C1 segment of cervical spinal cord (tissue), 14 donors: ENCODE measurements at places on chromosomes 13 and 19.
A peak's percentile ranks its signal among the peaks of the same experiment; 100 is the strongest.

DNA sequence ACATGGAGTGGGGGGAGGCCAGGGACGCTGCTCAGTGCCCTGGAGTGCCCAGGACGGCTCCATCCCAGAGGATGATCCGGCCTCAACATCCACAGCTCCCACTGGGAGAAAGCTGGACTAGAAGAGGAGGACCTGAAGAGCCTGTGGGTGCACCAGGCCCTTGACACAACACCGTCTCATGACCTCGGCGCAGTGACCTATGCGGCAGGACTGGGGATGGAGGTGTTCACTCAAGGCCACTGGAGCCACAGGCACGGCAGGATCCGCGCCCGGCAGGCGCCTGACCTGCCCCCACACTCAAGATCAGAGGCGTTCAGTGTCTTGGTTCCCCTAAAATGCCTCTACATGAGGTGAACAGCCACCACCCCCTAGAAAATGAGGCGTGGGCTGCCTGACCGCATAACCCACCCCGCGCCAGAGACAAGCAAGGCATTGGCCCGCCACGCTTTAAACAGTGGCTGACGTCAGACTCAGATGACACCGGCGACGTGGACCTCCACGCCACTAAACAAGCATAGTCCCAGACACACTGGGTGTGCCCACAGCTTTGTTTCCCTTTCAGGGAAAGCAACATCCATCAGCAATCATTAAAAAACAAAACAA lies 8.0 kb downstream of the SGTA start:
- DNase-seq = no peak

DNA sequence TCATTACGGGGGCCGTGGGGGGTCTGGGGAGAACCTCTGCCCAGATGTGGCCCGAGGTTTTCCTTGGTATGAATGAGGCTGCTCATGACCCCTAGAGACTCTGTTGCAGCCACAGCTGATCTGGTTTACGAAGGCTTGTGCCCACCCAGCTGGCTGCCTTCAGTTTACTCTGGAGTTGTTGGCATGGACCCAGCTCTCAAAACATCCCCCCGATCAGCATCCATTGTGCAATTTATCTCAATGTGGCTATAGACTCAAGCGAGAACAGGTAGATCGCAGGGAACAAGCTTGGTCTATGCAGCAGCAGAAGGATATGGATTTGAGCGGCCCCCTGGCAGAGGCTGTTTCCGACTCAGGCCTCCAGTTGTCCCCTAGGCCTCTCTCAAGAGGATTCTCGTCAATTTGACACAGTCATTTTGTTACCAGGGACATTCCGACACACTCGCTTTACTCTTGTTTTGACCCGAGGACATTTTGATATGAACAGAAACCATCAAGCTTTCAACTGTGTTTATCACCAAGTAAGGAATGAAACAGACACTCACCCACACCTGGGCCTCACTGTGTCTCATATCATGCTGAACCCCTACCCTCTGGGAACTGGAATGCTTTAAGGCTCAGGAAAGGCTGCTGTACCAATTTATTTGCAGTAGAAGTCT lies 161.5 kb downstream of the KATNAL1 start:
- no peak for DNase-seq

DNA sequence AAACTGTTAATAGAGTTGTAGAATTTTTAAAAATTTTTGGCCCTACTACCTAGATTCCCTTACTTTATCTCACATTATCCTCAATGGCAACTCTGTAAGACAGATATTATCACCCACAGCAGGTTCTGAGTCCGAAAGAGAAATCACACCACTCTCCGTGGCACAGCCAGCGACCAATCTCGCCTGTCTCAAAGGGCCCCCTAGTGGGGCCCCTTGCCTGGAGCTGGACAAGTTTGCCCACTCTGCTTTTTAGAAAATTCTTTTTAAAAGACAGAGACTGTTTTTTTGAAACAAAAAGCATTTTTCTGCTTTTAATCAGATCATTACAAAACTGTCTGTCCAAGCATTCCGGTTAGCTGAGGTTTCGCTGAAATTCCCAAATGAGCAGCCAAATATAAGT lies 21.7 kb downstream of the PHF11 start:
- DNase-seq = no peak

DNA sequence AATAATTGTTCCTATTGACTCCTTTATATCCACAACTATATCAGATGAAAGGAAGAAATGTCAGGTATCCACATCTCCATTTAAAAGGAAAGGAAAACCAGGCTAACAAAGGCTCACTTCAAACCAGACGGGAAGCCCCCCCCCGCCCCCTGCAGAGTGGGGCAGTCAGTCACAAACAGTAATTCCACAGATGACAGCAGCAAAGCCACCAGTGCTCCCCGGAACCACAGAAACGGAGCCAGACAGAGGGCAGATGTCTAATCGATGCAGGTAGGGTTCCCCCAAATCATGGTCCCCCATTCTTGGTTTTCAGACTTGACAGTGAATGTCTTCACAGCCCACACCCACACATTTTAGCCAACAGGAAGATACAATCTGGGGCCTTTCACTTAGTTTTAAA lies 100.8 kb downstream of the STK24 start:
- no peak for DNase-seq

DNA sequence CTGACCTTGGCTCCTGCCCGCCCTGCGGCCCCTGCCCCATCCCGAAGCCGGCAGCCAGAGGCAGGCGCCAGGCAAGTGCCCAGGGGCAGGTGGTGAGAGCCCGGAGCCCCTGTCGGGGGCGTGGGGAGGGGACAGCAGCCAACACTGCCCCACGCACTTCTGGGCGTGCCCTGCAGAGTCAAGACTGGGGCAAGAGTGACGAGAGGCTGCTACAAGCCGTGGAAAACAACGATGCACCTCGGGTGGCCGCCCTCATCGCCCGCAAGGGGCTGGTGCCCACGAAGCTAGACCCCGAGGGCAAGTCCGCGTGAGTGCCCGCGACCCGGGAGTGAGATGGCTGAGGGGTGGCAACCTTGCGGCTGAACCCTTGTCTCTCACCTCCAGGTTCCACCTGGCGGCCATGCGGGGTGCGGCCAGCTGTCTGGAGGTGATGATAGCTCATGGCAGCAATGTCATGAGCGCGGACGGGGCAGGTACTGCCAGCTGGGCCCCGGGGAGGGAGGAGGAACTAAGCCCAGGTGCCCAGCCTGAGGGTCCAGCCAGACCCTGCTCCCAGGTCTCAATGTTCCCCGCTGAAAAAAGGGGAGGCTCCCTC lies 17.3 kb downstream of the ANKRD24 start:
- DNase-seq = no peak

DNA sequence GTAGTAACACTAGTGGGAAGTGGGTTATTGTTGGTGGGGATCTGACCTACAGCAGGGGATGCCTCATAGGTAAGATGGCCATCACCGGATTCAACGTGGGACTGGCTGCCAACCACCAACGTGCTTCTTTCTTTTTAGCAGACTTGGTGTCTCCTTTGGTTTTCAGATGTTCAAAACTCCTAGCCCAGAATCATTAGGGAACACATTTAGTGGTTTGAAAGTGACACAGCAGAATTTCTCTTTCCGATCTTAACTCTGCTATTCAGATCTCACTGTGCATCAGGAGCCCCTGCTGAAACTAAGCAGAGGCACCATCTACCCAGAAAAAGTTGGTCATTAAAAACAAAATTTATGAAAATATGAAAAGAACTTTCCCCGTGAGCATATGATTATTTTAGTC lies 36.7 kb upstream of the PCDH8 start:
- no peak for DNase-seq

GRCh38 chr13:41675306-41675705 lies 218.0 kb downstream of the RGCC start:
- DNase-seq = no peak

GRCh38 chr19:38317104-38317612 lies 1.4 kb upstream of the YIF1B start:
- no peak for DNase-seq

DNA sequence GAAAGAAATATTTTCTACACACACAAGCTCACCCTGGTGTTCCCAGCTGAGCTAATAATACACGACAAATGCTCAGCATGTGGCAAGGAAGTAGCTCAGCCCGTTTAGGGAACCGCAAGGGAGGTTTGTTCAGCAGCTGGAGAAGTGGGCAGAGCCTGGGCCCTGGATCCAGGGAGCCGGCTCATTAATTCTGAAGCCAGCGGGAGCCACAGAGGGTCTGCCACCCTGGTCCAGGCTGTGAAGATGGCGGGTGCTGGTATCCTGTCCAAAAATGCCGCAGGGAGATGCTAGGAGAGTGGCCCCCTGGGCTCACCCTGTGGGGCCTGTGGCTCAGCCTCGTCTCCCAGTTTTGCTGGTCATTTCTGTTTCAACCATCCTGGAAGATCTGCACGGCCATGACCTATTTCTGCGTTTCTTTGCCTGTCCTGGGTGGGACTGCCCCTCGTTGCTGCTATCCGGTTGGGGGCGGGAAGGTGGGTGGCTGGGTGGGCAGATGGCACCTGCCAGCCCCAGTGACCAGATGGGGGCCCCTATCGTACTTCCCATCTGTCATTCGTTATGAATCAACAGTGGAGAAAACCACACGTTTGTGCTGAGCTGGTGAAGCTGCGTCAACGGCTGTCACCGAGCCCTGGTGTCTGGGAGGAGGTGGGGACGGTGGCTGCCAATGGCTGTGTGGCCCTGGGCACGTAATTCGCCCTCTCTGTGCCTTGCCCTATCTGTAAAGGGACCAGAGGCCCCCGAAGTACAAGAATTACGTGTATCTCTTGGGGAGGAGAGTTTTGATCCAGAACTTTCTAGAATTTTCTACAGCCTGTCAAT lies 2.7 kb upstream of the GNA15 start:
- no peak for DNase-seq

DNA sequence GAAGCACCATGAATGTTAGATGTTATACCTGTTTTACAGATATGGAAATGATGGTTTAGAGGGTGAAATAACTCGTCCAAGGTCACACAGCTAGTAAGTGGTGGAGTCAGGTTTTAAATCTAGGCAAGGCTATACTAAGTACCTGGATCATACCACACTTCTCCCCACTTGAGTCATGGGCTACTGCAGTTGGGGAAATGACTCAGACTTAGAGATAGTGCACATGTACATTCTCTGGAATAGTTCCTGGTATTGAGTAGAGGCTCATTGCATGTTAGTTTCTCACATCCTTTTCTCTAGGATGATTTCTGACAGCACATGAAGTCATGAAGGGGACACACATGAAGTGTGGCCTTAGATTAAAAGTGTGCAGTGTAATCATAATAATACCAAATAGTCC lies 76.2 kb upstream of the TNFSF11 start:
- no peak for DNase-seq

DNA sequence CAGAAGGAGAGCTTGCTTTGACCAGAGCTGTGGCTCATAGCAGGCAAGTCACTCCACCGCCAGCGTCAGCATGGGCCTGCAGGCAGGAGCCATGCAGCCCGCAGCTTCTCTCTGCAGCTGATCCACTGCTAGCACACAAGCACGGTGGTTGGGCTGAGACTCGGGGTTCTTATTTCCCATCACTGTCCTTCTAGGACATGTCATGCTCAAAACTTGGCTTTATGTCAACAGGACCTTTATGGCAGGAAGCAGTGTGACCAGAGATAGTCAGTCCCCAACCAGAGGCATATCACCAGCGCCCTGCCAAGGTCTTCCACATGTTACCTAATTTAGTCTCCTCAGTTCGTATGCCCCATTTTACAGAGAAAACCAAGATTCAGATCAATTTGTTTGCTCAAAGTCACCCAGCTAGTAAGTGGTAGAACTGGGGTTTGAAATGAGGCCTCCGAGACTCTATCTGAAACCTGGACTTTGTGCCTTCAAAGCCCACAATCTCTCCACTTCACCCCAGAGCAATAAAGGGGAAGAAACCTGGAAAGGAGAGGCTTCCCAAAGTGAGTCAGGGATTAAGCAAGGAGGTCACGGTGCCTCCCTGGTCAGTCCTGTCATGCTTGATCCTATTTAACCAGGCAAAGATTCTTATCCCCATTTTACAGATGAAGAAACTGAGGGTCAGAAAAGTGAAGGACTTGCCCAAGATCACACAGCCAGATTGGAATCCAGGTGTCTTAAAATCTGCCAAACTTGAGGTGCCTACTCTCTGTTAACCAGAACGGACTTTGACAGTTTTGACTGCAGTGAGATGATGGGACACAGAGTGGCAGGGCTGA lies 5.1 kb downstream of the TMEM272 start:
- DNase-seq = no peak

- peak; percentile 63 for DNase-seq
These were observed 617 bp upstream of the IQCN start for GRCh38 chr19:18274781-18275356.

DNA sequence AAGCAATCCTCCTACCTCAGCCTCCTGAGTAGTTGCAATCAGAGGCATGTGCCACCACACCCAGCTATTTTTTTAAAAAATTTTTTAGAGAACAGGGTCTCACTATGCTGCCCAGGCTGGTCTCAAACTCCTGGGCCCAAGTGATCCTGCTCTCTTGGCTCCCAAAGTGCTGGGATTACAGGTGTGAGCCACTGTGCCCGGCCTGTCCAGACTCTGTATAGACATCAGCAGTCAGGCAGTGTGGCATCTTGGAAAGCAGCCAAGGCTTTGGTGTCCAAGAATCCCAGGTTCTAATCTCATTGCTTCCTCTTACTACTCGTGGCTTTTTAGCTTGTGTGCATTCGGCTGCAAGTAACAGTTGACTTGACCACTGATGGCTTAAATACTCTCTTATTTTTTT lies 43.4 kb downstream of the BICRA start:
- no peak for DNase-seq

DNA sequence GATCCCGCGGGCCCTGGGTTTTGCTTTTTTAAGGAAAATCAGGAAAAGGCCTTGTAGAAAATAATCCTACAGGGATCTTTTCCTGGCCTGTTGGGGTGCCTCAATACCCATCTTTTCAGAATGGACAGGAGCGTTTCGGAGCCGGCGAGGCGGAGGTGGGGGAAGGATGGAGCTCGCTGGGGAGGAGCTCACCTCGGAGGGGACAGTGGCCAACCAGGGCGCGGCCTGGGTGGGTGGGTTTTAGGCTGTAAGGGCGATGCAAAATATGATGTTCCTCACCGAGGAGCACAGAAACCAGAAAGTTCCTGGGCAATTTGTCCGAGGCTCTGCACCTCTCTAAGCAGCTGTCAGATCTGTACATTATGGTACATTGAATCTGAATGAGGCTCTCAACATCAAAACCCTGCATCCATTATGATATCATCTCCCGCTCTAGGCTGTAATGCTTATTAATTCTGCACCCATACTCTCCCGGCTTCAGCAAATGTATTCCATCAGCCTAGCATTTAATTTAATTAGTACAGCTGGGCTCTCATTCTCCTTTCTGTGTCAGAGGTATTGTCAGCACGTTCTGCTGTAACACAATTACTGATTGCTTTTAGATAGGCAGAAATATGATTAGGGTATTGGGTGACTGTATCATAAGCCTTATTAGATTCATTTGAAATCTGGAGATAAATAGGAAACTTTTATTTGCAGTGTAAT lies 90.3 kb upstream of the SOX1 start:
- DNase-seq = no peak

DNA sequence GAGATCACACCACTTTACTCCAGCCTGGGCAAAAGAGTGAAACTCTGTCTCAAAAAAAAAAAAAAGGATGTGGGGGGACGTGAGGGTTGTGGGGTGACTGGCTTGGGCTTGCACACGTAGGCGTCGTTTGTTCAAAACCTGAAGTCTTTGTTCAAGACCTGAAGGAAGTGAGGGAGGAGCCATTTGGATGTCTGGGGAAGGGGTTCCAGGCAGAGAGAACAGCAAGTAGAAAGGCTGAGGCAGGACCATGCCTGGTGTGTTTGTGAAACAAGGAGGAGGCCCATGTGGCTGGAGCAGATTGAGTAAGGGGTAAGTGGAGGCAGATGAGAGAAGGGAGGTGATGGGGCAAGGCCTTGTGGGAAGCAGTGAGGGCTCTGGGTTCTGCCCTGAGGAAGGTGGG lies 27.8 kb downstream of the PIN1 start:
- no peak for DNase-seq
